Daoy (cell line): ENCODE measurements at places on chromosomes 4 and X. TPM values are rescaled to one million over a fixed set of nuclear protein-coding genes. Genes with fewer than 3 reads are reported as not detected.

Gene MSANTD1
- total RNA-seq: 0.23 and 0.42 TPM in 2 replicates

Gene VSIG4
- not detected in 2 replicates for total RNA-seq

Gene RAB40A
- total RNA-seq: 0.11 TPM in 1 of 2 replicates, not detected in the other

Gene UGT2B15
- total RNA-seq: not detected in 2 replicates

Gene ERCC6L
- total RNA-seq: 11.1 and 11.8 TPM in 2 replicates

Gene USP17L19
- total RNA-seq: not detected in 2 replicates

Gene PF4V1
- total RNA-seq: not detected in 2 replicates

Gene BEX5
- total RNA-seq: 2.1 and 6.5 TPM in 2 replicates

Gene SATL1
- total RNA-seq: 0.60 TPM in 1 of 2 replicates, not detected in the other

DNA sequence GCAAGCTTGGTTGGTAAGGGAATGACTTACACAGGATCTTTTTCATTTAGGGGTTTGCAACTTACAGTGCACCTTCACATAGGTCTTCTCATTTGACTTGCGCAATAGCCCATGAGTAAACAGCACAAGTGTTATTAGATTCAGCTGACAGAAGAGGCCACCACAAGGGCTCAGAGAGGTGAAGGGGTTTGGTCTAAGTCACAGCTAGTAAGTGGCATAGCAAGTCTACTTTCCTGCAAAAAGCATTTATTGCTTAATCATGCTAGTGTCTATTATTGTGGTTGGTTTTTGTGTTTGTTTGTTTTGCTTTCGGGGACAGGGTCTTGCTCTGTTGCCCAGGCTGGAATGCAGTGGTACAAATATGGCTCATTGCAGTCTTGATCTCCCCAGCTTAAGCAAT lies 83.3 kb downstream of the SPRY1 start:
- no peak for DNase-seq

DNA sequence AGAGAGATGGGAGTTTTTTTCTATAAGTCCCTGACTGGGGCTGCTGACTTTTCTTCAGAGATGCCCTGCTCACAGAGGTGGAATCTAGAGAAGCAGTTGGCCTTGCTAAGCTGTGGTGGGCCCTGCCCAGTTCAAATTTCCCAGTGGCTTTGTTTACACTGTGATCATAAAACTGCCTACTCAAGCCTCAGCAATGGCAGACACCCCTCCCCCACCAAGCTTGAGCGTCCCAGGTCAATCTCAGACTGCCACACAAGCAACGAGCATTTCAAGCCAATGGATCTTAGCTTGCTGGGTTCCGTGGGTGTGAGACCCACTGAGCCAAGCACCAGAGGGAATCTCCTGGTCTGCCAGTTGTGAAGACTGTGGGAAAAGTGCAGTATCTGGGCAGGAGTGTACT lies 199.8 kb upstream of the WDFY3 start:
- no peak for DNase-seq

GRCh38 chr4:80171251-80171650 lies 26.1 kb upstream of the PRDM8 start:
- DNase-seq: peak; percentile 4

DNA sequence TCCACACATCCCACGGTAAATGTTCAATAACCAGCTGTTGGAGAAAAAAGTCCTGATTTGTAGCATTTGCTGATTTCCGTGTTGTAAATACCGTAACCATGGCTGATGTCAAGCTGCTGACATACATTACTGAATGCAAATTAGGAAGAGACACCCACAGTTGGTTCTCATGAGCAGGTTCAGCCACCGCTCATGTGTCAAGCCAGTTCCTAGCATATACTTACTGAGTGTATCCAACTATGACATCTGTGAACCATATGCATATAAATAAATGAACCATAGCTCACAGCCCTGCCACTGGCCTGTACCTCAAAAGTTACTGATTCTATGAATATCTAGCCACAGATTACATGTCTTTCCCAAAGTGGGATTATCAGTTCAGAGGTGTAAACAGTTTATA lies 29.5 kb downstream of the FHDC1 start:
- no peak for DNase-seq

- no peak for DNase-seq
Observed at GRCh38 chr4:111639120-111639690, 506.0 kb upstream of the FAM241A start.

DNA sequence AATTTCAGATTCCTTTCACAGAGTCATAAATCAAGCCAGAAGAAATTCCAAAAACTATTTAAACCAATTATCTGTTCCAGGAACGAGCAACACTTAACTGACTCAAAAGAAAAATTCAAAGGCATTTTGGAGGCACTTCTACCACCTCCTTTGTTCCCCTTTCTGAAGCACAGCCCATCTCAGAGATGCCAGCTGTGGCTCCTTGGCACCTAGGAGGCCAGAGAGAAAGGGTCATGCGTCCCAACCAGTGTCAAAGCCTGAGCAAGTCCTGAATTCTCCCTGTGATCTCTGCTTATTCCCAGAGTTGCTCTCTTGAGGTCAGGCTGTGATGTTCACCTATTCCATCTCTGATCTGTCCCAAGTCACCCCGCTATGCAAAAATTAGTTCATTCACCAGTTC lies 105.0 kb upstream of the S100G start:
- DNase-seq: no peak

DNA sequence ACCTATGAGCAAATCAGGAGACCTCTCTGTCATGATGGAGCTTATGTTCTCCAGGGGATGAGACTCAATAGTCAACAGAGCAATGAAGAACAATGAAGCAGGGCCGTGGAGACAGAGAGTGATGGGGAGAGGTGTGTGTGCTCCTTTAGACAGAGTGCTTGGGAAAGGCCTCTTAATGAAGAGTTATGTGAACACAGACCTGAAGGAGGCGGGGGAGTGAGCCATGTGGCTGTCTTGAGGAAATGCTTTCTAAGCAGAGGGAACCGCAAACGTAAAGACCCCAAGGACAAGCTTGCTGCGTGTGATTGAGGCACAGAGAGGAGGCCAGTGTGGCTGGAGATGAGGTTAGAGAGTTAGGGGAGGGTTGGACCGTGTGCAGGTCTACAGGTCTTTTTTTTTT lies 53.1 kb downstream of the CHRNA9 start:
- no peak for DNase-seq

DNA sequence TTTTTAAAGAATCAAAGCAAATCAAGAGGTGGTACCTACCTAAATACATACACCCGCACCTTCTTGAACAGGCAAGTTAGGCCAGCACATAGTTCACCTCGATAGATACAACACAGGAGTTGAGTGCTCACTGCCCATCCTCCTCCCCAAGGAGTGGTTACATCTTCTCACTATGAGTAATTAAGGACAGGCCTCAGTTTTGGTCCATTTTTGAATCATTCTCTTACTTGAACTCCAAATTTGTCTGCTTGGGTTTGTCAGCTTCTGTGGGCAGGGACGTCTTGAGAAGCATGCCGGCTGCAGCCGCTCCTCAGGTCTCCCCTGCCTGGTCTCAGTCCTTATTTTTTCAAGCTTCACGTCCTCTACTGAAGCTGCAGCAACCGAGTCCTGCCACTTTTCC lies 190.6 kb upstream of the RBPJ start:
- no peak for DNase-seq

DNA sequence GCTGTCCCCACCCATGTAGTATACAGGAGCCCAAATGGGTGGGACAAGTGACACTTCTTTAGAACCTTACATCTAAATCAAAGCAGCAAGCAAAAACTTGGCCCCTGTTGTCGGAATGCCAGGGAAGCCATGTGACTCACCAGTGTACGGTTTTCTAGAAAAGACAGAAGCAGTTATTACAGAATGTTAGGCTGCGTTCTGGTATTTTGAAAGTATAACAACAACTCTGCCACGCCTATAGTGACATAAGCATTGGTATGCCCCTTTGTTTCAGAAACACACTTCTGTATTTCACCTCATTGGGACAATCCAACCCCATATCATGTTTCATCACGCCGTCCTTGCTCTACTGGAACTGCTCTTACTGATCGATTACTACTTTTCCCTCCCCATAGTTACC lies 14.8 kb downstream of the PDHA1 start:
- DNase-seq: no peak

GRCh38 chr4:144681806-144682205 lies 35.9 kb downstream of the HHIP start:
- no peak for DNase-seq

DNA sequence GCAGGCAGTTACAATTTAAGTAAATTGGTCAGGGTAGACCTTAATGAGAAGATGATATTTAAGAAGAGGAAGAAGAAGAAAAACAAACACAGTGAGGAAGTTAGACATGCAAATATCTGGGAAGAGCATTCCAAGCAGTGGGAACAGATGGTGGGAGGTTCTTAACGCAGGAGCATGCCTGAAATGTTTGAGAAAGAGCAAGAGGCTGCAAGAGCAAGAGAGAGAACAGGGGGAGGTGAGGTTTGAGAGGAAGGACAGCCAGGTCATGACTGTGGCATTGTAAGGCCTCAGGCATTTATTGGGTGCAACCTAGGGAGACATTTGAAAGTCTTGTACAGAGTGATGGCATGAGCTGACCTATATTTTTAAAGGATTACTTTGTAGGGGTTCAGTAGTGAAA lies 136.0 kb downstream of the UGT8 start:
- no peak for DNase-seq

- DNase-seq: peak; percentile 63
Observed at GRCh38 chr4:47031011-47031678, at the start of gene GABRB1. TSS of gene GABRB1 (plus strand) at chr4:47031567.

- no peak for DNase-seq
Observed at GRCh38 chr4:187451776-187452175, 543.8 kb upstream of the ZFP42 start.

DNA sequence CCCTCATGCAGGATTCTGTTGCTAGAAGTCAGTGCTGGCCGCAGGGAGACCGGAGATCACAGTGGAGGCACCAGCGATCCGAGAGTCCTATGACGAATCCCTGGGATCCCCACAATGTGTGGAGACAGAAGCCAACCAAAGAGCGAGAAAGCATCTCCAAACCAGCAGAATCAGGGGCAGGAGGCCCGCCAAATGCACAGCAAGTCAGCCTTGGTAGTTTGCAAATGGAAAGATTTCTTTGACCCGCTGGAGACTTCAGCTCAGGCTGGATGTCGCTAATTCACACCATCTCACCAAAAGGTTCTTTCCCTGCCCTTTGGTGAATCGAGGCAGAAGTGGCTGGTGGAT lies 505 bp upstream of the PKD2 start:
- no peak for DNase-seq

DNA sequence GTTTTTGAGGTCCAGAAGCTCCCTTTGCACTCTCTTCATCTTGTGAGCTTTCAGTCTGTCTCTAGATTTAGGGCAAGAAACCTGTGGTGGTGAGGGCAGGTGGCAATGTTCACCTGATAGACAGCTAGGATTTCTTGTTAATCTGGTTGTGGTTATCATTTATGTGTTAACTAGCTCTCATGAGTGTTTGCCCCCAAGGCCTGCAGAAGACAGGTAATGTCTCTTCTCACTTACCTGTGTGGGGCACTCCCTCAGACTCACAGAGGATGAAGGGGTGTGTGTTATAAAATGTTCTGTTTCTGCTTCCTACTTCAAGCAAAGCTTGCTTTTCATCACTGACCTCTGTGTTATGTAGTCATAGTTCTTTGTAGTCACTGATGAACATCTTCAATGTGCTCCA lies 17.8 kb downstream of the EGF start:
- DNase-seq: no peak

DNA sequence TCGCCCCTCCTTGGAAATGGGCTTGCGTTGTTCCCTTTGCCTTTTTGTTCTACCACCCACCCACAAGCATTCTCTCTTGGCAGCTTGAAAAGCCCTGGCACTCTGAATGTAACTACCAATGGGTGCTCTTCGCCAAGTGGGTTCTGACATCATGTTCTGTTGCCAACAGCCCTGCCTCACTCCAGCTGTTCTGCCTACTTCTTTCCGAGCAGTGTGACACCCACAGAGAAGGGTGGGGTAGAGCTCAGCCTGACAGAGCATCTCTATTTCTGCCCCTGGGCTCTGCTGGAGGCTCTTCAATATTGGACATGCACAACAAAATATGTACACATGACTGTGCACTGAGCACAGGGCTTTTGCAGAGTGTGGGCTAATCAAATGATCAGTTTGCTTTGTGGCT lies 15.6 kb upstream of the EXOSC9 start:
- no peak for DNase-seq

GRCh38 chr4:36740796-36741310 lies 459.4 kb downstream of the DTHD1 start:
- no peak for DNase-seq
